ENCODE measurements at places on chromosomes 13 and 19. TPM values are rescaled to one million over a fixed set of nuclear protein-coding genes. Genes with fewer than 3 reads are reported as not detected.

The SIGLEC6 gene
- polyA plus RNA-seq = not detected

- no peak for DNase-seq
Observed at GRCh38 chr13:20717581-20718542, 14.4 kb downstream of the IL17D start.

- no peak for DNase-seq
Observed at GRCh38 chr13:68940049-68940448, 1167.6 kb upstream of the ATXN8OS start.

- peak; percentile 73 for DNase-seq
Observed at GRCh38 chr19:50427997-50428425, 4.7 kb upstream of the MYBPC2 start.

- DNase-seq = peak; percentile 87
Observed at GRCh38 chr19:1453525-1454364, 3.8 kb downstream of the APC2 start.

Data from GM23248 (cell line).